ENCODE measurements at places on chromosomes 13 and 19.

DNA sequence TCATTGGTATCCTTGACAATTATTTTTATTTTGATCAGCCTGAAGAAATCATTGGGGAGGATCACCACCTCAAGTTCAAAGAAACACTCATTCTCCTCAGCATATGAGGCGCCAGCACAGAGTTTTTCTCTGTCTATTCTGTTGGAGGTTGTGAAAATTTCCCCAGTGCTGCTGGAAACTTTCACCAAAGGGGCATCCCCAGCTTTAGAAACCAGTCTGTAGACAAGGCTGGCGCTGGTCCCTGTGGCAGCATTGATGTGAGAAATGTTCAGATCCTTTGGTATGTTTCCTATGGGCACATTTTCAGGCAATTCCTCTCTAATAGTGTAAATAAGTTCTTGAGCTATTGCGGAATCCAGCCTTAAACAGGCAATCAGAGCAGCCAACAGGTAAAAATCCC, 2.1 kb downstream of the PCDH9 start:
- no peak for DNase-seq

GRCh38 chr13:27295096-27295495, 24.5 kb downstream of the RASL11A start:
- no peak for DNase-seq

DNA sequence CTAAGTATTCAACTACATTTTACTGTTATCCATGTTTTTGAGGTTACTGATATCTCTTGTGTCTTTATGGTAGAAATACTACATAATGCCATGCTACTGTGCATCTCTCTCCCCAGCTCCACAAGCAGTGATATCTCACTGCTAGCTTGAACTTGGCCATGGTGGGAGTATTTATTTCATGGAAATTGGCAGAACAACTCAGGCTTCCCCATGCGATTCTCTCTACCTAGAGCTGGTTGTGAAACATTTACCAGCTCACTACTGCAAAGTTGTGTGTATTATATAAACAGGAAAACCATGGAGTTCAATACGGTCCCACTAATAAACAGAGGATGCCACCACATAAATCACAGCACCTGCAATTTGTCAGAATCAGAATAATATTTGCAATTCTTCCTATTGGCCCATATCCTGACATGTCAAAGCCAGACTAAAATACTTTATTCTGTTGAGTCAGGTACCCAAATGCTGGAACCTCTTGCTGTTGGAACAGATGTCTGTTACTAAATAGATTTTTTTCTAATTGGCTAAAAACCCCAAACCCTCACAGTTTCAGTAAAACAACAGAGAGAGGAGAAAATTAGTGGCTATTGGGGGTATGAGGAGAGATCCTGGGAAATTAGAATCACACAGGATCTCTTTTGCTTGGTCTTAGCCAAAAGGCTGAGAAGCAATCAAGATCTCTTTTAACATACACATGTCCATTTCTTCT, 91.4 kb upstream of the SLC10A2 start:
- DNase-seq: peak; percentile 12

GRCh38 chr13:46659413-46660065, 106.6 kb downstream of the LRCH1 start:
- DNase-seq: no peak

DNA sequence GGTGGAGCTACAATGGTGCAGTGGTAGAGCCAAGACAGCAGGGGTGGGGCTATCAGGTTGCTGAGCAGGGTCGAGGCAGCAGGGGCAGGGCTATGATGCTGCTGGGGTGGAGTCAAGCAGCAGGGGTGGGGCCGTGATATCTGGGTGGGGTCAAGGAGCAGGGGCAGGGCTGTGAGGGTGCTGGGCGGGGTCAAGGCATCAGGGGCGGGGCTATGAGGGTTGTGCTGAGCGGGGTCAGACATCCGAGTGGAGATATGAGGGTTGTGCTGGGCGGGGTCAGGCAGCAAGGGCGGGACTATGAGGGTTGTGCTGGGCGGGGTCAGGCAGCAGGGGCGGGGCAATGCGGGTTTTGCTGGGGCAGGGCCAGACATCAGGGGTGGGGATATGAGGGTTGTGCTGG, 14.7 kb downstream of the HCN2 start:
- DNase-seq: no peak

DNA sequence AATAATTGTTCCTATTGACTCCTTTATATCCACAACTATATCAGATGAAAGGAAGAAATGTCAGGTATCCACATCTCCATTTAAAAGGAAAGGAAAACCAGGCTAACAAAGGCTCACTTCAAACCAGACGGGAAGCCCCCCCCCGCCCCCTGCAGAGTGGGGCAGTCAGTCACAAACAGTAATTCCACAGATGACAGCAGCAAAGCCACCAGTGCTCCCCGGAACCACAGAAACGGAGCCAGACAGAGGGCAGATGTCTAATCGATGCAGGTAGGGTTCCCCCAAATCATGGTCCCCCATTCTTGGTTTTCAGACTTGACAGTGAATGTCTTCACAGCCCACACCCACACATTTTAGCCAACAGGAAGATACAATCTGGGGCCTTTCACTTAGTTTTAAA, 100.8 kb downstream of the STK24 start:
- no peak for DNase-seq

GRCh38 chr19:53865918-53866864, 1.5 kb upstream of the MYADM start:
- no peak for DNase-seq

- no peak for DNase-seq
Measured at GRCh38 chr13:78662467-78662866, 3.5 kb upstream of the OBI1 start.

GRCh38 chr13:52104624-52105023, 24.2 kb downstream of the NEK5 start:
- no peak for DNase-seq

GRCh38 chr13:113732176-113732960, 26.7 kb upstream of the TMEM255B start:
- no peak for DNase-seq

DNA sequence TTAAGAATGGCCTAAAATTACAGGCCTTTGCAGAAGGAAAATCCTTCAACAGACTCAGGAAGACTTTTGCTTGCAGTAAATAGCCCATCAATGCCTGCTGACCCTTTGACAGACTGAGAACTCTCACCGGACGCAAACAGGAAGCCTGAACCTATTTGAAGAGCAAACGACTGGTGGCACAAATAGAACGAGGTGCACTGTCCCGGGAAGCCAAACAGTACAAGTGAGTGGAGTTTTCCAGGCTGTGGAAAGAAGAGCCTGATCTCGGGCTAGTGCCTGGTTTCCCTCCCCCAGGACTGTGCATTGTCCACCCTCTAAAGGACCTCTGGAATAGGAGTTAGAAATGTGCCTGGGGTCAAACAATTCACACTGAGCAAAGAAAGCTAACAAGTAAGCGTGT, 165.5 kb downstream of the FGF14 start:
- no peak for DNase-seq

DNA sequence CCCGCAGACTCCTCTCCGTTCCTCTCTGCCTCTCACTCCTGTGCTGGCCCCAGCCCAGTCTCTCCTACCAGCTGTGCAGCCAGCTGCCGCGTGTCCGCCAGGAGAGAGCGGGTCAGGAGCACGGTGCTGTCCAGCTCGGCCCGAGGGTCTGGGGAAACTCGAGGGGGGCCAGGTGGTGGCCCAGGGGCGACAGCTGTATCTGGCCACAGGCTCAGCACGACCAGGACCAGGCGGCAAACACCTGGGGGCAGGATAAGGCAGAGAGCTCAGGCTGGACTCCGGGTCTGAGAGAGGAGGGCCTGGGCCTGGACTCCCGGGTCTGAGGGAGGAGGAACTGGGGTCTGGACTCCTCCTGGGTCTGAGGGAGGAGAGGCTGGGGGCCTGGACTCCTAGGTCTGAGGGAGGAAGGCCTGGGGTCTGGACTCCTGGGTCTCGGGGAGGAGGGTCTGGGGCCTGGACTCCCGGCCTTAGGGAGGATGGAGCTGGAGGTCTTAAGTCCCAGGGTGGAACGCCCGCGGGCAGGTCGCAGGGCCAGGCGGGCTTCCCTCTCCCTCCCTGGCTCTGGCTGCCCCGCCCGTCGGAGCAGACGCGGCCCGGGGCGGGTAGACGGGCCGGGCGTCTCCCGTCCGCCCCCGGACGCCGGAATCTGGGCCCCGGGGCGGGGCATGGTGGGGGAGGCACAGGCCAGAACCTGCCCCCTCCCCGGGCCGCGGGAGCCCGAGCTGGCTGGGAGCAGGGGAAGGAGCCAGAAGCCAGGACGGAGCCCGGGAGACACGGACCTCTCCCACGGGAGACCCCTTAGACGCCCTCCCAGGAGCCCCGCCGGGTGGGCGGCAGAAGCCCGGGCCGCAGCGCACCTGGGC, 1.3 kb downstream of the IL11 start:
- no peak for DNase-seq

DNA sequence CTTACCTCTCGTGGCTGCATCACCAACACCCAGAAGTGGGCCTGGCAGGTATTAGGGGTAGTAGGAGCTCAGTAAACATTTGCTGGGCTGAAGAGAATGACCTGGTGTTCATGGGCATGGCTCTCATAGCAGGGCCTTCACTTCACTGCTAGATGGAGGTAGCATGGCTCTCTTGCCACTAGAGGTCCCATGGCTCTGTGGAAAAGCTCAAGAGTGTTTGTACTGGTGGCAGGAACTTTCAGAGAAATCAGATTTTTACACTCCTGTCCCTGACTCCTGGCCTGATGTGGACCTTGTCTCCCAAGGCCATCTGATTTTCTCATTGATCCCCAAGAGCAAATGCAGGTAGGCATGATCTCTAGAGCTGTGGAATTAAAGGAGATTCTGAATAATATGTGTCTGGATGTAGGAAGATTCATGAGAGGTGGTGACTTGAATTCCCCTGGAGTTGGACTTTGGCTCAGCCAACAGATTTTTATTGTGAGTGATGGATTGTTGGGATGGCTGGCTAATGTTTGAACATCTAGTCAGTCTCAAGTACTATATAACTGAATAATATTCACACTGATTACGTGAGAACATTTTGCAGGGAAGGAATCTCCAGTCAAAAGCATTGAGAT, 5.7 kb downstream of the ZNF574 start:
- DNase-seq: peak; percentile 38

Data from NCI-H1694 treated with DMSO at 0.1 percent for 48 hours (cell line).